ENCODE measurements at places on chromosomes 11 and 22.

DNA sequence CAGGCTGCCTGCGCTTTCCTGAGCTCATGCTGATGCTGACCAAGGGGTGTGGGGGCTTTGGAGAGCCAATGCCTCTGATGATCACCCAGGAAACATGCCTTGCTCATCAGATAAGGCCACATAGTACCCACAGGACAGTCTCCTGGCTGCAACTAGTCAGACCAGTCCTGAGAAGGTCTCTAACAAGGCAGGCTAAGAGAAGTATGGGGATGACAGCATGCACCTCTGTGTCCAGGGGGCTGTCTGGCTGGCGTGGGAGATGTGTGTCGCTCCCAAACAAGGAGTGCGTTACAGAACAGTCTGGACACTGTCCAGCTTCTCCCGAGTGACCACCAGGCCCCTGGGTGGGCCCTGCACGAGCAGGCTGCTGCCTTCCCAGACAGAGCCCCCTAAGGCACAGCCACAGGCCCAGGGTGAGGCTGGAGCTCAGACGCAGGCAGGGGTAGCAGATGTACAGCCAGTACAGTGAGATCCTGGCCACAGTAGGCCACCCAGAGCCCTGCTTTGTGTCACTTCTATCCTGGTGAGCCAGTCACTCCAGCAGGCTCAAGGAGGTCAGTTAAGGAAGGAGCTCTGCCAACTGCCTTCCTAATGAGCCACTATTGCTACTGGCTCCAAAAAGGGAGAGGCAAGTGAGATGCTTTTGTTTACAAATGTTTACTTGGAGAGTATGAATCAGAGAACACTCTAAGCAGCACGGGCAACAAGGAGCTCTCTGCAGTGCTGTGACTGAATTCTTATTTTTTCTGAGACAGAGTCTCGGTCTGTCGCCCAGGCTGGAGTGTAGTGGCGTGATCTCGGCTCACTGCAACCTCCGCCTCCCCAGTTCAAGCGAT lies 66.0 kb upstream of the CLTCL1 start:
- DNase-seq, result no peak

DNA sequence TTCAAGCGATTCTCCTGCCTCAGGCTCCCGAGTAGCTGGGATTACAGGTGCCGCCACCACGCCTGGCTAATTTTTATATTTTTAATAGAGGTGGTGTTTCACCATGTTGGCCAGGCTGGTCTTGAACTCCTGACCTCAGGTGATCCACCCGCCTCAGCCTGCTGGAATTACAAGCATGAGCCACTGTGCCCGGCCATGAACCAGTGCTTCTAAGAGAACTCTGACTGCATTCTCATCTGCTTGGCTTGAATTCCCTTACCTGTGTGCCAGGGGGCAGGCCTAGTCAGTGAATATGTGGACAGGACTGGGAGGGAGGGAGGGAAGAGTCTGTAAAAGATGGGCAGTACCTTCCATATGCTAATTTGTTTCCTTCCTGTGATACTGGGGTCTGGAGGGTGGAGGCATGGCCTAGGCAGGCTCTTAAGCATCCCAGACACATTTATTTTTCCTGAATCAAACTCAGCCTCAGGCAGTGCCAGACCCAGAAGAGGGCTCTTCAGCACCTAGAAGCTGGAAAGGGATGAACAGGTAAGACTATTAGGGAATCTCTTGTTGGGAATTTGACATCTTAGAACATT lies 6.6 kb downstream of the RPS25 start:
- DNase-seq, result no peak

GRCh38 chr22:48887394-48888332 lies 940.0 kb downstream of the BRD1 start:
- DNase-seq, result no peak

- no peak for DNase-seq
Measured at GRCh38 chr22:24977370-24978221, 25.1 kb downstream of the KIAA1671 start.
